ENCODE measurements at places on chromosomes 1 and 21.

- no peak for DNase-seq
Observed at GRCh38 chr1:23718482-23718881, 24.8 kb upstream of the ELOA start.

GRCh38 chr1:208218237-208219097, 25.7 kb downstream of the PLXNA2 start:
- no peak for DNase-seq

DNA sequence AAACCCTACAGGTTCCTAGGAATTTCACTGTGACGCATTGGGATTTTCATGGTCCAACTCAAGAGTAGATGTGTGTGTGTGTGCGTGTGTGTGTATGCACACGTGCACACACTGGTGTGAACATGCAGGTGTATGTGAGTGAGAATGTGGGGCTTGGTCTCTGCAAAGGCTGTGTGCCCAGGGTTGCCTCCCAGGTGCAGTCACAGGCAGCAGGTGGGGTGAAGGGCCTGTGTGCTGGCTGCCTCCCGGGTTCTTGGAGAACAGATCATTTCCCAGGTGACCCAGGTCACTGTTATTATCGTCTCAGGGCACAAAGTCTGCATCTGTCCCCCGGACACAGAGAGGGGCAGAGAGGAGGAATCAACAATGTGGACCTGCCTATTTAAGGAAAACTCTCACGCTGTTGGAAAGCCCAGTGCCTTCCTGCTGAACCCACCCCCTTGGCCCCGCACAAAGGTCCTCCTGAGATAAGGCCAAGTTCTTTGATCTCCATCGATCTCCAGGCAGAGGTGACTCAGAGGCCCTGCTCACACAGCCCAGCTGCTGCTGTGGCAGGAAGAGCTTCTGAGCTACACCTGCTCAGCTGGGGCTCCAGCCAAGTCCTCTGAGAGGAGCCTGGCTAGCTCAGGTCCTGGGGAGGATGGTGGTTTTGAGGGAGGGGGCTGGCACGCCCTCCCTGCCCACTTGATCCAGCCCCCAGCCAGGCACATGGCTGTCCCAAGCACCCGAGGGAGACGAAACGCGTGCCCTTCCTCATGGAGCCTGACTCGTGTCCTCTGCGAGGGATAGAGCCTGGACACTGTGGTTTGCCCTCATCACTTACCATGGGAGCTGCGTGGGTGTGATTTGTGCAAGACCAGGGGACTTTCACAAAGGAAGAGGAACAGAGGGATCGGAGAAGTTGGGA, 134.0 kb upstream of the ARHGEF16 start:
- no peak for DNase-seq

DNA sequence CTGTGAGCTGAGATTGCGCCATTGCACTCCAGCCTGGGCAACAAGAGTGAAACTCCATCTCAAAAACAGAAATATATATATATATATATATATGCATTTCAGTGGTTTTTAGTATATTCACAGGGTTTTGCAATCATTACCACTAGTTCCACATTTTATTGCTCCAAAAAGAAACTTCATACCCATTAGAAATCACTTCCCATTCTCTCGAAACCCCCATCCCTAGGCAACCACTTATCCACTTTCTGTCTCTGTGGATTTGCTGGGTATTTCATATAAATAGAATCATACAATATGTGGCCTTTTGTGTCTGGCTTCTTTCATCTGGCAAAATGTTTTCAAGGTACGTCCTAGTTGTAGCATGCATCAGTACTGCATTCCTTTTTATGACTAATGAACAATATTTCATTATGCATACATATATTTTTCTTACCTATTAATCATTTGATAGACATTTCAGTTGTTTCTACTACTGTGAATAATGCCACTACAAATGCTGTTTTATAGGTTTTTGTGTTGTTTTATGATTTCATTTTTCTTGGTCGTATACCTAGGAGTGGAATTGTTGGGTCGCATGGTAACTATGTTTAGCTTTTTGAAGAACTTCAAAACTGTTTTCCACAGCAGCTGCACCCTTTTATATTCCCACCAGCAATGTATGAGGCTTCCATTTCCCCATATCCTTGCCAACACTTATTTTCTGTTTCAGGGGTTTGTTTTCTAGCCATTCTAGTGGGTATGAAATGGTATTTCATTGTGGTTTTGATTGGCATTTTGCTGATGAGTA, 95.9 kb downstream of the PHTF1 start:
- DNase-seq: no peak

GRCh38 chr1:4002741-4003140, 102.7 kb upstream of the C1orf174 start:
- DNase-seq: no peak

DNA sequence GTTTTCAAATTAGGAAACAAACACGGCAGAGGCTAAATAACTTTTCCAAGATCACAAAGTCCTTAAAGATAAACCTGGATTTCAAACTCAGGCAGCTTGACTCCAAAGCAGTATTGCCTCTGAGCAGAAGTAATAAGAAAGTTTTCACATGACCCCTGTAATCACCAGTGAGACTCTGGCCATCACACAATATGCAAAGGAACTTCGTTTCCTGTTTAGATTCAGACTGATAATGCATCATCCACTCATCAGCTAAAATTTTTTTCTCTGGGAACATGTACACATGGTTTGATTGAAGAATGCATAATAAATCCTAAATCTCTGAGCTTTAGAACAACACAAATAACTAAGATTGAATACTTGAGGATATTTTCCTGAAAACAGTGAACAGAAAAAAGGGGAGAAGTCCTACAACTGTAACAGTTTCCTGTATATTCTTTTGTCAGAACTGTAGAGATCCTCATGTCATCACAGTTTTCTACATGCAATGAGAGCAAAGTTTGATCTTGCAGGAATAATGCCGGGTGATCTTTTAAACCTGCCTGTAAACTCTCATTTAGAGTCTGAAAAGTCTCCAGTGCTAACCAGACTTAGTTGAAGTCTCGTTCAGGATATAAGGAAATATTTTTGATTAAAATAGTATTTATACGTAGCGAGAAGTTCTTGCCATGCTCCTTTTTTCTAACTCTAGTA, 225.3 kb downstream of the SPATA17 start:
- no peak for DNase-seq

All from vagina (tissue), 2 donors.